Cerebellum (tissue), 4 donors: ENCODE measurements at places on chromosomes 7 and 10. TPM values are rescaled to one million over a fixed set of nuclear protein-coding genes. Genes with fewer than 3 reads are reported as not detected.

- DNase-seq: no peak
Observed at GRCh38 chr10:36341471-36341870, 699.4 kb upstream of the FZD8 start.

GRCh38 chr10:35119378-35119777 is 7.3 kb upstream of the CREM start:
- DNase-seq: no peak

DNA sequence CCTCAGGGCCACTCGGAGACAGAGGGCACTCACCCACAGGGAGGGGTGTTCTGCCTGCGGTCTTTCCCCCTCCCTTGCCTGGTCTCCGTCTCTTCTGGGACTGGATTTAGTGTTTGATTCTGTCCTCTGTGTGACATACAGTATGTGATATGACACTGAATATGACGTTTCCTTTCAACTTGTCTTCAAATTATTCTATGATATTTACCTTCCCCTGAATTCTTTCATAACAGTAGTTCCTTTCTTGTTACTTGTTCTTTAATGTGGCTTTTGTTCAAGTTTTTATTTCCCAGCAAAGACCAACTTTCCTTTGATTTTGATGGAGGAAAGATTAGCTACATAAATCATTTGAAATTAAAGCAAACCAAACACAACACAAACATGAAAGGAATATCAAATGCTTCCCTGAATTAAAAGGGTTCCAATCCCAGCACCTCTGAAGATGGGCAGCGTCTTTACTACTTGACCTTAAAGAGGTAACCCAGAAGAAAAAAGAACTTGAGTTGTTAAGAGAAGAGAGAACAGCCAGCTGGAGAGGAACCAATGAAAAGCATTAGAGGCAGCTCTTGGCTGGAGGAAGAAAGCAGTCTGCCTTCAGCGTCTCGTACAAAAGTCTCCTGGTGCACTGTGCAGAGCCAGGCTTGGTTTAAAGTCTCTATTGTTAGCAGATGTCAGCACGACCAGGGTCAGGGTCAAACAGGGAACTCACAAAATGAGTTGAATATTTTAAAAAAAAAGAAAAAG is 18.3 kb upstream of the RHEB start:
- peak; percentile 36 for DNase-seq

The CUBN gene
- total RNA-seq: 7.8 TPM

GRCh38 chr7:141193066-141193465 is 119.2 kb downstream of the TMEM178B start:
- DNase-seq: no peak

- peak; percentile 75 for DNase-seq
Observed at GRCh38 chr10:97570789-97571471, 1.6 kb upstream of the ANKRD2 start.

GRCh38 chr10:14659626-14660196 is 115.0 kb downstream of the FAM107B start:
- DNase-seq: no peak

The KCNIP2 gene
- total RNA-seq: 8.3 TPM

- DNase-seq: no peak
Observed at GRCh38 chr7:123569352-123570010, 11.9 kb upstream of the NDUFA5 start.

- DNase-seq: no peak
Observed at GRCh38 chr7:142716596-142716995, 32.7 kb upstream of the PRSS1 start.

GRCh38 chr10:98858525-98858924 is 377.1 kb downstream of the HPSE2 start:
- no peak for DNase-seq

The ADCY1 gene
- total RNA-seq: 93.5 TPM

DNA sequence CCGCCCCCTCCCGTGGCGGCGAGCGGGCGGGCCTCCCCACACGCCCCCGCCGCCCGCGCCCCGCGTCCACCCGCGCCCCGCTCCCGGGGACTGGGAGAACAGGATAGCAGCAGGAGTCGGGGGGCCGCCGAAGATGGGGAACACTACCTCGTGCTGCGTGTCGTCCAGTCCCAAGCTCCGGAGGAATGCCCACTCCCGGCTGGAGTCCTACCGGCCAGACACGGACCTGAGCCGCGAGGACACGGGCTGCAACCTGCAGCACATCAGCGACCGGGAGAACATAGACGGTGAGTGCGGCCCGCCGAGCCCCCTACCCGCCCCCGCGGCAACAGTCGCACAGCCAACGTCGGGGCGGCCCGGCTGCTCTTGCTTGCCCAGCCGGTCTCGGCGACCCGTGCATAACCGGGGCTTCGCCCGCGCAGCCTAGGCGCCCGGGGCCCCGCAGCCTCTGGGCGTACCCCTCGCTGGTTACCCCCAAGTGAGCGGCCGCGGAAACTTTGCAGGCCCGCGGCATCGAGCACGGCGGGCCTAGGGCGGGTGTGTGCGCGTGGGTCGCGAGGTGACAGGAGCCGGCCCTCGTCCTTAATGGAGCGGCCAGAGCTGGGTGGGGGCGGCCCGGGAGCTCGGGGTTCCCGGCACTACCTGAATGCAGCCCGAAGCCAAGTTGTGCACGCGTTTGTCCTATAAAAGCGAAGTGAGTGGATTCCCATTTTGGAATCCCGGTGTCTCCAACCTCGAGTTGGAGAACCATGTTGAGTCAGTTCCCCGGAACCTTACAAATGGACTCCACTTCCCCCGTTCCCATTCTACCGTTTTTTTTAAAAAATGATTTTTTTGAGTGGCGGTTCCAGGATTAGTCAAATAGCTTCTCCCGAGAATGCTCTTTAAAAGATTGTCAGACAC is 863 bp downstream of the CCNY start:
- peak; percentile 30 for DNase-seq

DNA sequence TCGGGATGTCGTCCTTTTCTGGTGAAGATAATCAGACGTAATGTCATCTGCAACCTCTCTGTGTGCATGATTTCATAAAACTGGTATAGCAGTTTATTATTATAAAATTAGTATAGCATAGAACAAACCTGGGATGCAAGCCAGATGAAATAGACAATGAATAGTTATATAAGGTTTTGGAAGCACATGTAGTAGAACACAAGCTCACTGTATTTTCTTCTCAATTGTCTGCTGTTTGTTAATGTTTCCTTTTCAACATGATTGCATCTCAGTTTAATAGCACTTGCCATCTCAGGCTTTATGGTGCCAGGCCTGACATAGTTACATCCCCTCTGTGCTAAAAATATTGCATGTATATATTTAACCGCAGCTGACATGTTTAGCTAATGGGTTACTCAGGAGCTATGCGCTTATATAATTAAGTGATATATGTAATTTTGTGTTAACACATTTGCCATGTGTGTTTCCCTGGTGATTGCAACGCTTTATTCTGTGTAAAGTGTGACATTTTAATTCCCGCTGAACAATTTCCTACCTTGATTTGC is 132.7 kb downstream of the ARID5B start:
- DNase-seq: no peak

The ZPBP gene
- total RNA-seq: not detected

DNA sequence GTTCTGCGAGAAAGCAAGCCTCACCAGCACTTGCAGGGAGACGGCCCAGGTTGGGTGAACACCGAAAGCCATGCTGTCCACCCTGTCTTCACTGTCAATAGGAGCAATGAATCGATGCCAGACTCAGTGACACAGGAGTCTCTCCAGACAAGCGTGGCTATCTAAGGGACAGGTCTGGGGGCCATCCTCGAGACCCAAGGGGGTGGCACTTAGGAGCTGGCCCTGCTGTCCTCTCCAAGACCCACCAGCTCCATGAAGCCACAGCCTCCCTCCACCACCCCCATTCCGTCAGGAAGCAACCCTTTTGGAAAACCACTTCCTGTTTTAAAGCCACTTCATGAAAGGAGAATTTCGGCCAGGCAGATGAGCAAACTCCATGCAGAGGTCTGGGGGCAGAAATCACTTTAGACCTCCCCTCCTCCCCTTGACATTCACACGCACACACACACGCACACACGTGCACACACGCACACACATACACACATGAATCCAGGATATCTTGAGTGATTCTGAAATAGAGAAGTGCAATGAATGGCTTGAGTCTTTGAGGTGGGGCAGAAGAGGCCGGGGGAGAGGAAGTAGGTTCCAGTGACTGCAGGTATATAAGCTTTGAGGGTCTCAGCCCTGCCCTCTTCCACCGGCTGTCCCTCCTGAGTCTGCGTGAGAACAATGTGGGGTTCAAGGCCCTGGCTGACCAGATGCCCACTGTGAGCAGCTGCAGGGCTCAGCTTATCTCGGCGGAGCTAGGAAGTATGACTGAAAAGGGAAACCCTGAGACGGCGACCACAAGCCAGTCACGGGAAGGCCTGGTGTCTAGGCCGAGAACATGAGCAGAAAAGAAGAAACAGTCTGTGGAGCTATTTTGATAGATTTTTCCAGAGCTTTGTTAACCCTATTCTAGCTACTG is 25.0 kb downstream of the RGS10 start:
- DNase-seq: no peak

GRCh38 chr7:158067219-158067930 is 520.2 kb downstream of the PTPRN2 start:
- DNase-seq: no peak

The SNCG gene
- 8.9 TPM for total RNA-seq

DNA sequence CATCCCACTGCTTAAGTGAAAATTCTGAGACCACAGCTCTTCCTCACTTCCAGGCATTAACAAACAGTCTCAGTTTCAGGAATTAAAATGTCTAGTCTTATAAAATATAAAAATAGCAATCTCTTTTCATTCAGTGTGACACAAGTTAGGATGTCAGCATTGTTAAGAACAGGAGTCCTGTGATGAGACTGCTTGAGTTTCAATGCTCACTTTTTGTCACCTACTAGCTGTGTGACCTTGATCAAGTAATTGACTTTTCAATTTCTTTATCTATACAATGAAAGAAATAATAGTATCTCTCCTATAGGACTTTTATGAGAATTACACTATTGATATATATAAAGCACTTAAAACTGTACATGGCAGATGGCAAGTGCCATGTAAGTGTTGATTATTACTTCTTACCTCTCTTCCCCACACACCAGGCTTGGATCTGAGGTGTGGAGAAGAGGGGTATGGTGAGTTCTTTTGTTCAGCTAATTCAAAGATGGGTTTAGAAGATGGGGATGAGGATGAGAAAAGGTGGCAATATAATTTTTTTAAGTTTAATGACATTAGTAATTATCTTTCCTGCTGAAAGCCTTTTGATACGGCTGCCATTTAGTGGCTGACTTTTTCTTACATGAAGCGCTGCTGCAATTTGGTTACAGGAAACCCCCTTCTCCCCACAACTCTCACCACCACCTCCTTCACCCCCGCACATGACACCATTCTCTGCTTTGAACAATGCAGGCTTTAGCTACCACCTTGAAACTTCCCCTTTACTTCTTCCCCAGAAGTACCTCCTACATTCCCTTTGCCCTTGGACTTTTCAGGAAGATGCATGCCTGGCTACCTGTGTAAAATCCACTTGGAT is 20.8 kb upstream of the HYAL4 start:
- no peak for DNase-seq

The MMD2 gene
- 5.2 TPM for total RNA-seq

The OR13A1 gene
- total RNA-seq: 0.45 TPM

The TEX47 gene
- total RNA-seq: not detected
